ENCODE measurements at places on chromosomes 5 and 9.

GRCh38 chr5:464446-464842, 21.5 kb downstream of the EXOC3 start:
- DNase-seq: no peak

DNA sequence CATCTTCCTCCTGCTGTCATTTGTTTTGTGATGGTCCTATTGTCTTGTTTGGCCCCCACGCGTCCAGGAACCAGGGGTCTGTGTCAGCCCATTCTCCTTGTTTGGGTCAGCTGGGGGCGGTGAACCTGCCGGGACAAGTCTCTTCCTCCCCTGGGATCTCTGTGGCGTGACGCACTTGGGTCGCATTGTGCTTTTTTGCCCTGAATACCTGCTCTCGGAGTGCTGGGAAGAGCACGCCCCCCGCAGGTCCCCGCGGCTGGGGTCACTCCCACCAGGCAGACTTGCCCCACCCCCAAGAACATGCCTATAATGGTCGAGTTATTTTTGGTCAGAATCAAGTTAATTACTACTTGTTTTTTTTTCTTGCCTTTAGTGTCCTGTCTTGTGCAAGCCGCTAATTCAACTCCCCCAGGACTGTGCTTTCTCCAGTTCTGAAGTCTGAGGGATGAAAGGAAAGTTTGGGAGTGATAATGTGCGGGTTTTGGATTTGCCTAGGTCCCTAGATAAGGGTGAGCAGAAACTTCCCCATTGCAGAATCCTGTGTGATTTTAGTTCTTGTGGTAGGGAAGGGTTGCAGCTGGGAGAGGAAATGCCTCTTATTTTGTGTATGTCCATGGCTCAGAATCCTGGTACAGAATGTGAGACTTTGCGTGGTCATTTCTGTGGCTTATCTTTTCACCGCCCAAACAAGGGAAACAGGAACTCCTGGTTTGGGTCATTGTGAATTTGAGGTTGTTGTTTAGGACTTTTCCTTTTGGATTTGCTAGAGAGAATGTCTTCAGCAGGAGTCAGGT, 789 bp downstream of the ACER2 start:
- DNase-seq: peak; percentile 24

DNA sequence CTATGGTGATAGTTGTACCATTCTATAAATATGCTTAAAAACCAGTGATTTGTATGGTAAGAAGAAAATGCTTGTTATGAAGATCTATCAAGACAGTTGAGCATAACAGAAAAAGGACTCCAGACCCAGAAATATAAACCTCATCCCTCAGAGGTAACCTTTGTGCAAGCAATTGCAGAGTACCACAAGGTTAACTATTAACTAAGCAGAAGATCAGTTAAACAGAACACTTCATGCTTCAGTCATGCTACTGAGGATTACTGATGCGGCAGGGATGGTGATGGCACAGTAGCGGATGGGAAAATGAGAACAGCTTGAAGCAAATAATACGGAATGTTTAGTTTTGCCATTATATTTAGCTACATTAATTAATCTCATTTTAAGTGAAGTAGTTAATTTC, 45.5 kb downstream of the IARS1 start:
- no peak for DNase-seq

GRCh38 chr5:179241175-179241574, 104.1 kb downstream of the ADAMTS2 start:
- DNase-seq: no peak

- no peak for DNase-seq
These were observed 1.9 kb downstream of the FLT4 start for GRCh38 chr5:180647465-180647864.
